Activated CD4-positive, CD25-positive, alpha-beta regulatory T cell (primary cell): ENCODE measurements at places on chromosomes 2 and 18.

GRCh38 chr2:70505613-70506391, 47.8 kb downstream of the TGFA start:
- DNase-seq: no peak

- no peak for DNase-seq
Measured at GRCh38 chr2:100865816-100866460, 46.0 kb downstream of the NPAS2 start.

DNA sequence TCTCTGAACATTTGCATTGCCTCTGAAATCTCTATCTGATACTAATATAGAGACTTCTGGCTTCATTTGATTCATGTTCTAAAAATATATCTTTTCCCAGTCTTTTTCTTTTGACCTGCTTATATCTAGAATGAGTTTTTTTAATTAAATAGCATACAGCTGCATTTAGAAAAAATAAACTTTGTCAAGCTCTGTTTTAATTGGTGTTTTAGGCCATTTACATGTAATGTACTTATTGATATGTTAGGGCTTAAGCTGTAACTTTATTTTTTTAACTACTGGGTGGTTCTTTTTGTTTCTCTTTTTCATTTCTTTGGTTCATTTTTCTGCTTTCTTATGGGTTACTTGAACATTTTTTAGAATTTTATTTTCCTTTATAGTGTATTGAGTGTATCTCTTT, 54.9 kb downstream of the CCDC138 start:
- DNase-seq: no peak

DNA sequence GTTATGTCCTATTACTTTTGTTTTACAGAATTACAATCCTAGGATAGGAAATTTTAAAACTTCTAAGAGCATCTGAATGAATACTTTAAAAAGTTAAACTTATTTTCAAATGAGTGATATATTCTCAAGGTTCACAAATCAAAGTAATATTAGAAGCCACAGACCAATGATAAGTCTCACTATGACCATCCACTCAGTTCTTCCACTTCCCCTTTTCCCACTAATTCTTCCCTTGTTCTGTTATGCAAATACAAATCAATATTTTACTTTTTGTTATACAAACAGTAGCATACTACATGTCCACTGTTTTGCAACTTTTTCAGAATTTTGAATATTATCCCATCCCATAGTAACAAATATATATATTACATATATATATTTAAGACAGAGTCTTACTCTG, 20.2 kb downstream of the USP37 start:
- no peak for DNase-seq

DNA sequence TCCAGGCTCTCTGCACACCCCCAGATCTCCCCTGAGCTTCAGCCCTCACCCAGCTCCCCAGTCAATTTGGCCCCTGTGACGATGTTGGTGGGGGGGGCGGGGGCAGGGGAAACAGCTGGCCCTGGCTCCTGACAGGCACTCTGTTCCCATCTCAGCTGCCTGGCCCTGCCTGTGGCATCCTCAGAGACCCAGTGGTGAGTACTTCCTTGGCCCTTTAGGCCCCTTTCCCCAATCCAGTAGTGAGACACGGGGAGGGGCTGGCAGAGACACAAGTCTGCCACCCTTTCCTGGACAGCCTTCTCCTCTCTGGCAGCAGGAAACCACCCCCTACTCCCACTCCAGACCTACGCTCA, 19.3 kb upstream of the C1QL2 start:
- DNase-seq: no peak

GRCh38 chr2:118091140-118091478, 2.8 kb downstream of the INSIG2 start:
- DNase-seq: no peak

GRCh38 chr2:12796657-12797056, 79.9 kb downstream of the TRIB2 start:
- no peak for DNase-seq

- no peak for DNase-seq
Measured at GRCh38 chr2:84160453-84160852, 298.6 kb downstream of the SUCLG1 start.

GRCh38 chr18:13597068-13597467, 129.3 kb downstream of the FAM210A start:
- DNase-seq: no peak

GRCh38 chr2:66305718-66306117, 129.2 kb upstream of the MEIS1 start:
- no peak for DNase-seq

- DNase-seq: no peak
Measured at GRCh38 chr2:101004620-101005325, 2.7 kb downstream of the RPL31 start.

DNA sequence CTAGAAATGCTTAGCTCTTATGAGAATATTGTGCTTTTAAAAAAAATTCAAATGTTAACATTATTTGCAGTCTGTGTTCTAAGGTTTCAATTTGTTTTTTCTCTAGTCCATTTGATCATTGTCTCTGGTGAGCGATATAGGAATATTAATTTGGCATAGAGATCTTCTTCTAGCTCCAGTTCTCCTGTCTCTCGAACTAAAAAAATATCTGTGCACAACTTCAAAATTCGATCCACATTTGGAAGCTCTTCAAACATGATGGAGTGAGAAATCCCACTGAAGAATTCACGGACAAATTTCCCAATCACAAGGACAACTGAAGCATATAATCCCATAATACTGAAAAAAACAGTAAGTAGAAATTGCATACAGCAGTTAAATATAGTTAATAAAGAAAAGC, 145.6 kb downstream of the NAPG start:
- DNase-seq: no peak

- DNase-seq: no peak
Measured at GRCh38 chr2:66574701-66575624, 140.0 kb downstream of the MEIS1 start.

DNA sequence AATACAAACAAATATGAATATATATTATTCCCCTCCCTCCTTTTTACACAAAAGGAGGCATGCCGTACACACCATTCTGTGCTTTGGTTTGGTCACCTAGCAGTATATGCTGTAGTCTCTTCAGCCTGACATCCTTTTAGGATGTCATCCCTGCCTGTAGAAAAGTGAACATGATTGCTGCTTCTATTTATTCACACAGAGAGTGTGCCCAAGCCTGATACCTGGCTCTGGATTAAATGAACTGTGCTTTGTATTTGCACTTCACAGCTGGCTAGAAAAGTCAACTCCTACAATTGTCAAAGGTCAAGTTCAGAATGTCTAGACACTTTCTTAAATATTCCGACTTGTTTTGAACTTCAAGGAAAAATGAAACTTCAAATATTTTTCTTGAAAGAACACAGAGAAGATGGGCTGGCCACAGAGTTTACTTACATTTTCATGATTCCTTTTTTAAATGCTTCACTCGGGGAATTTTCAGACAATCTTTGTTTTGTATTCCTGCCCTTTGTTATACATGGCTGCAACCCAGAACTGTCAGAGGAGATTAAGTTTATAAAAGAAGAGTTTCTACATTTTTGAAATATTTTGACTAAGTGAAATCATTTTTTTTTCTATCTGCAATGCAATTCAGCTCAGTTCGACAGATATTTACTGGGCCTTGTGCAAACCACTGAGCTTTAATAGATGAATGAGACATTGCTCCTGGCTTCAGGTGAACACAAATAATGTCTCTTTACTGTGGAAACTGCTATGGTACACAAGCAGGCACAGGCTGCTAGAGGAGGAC, 33.5 kb downstream of the DAPL1 start:
- no peak for DNase-seq

GRCh38 chr18:21632393-21632792, 20.3 kb downstream of the SNRPD1 start:
- DNase-seq: no peak

DNA sequence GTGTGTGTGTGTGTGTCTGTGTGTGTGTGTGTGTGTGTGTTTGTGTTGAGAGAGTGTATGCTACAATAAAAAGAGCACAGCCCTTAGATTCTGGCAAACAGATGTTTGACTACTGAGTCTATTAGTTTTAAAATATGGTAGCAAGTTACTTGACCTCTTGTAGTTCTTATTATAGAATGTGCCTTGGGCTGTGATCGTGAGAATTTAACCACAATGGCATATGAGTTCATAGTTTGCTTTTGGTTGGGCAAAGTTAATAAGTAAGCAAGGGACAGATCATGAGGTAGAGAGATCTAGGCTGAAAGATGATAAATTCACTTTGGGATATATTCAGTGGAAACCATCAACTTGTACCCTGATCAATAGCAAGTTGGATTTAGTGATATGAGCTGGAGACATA, 334.3 kb upstream of the VWC2L start:
- DNase-seq: no peak

- no peak for DNase-seq
Measured at GRCh38 chr2:237962432-237963084, 4.3 kb upstream of the UBE2F start.

GRCh38 chr2:158795195-158795924, at the start of gene DAPL1:
Gene DAPL1 (plus strand): TSS chr2:158795317. CDS start chr2:158795373, 56 bp downstream.
- DNase-seq: no peak

DNA sequence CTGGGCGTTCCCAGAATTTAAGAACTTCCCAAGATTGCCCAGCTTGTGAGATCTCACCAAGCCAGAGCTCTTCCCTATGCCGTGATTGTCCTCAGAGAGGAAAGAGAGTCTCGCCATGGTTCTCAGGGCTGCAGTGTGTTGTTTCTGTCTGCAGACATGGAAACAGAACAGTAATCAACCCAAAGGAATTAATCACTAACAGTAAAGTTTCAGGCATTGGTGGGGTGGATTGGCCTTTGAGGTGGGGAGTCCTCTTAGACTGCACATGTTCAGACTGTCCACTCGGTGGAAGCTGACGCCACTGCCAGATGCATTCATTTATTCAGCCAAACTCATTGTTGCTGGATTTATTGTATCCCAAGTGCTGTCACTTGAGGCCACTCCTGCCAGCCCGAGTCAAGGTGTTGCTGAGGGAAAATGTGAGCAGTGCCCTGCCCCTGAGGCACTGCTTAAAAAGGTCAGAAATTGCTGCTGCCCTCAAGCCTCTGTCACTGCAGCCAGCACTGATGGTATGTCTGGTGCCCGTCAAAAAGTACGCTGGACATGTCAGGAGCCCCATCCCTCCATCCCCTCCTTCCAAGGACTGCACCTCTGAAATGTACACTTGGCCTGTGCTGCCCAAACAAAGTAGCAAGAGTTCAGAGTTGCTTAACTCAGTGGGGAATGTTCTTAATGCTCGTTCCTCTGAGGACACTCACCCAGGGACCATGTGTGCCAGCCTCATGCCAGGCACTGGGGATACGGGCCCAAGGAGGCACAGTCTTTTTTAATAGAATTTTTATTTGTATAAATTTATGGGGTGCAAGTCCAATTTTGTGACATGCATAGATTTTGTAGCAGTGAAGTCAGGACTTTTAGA, 201.0 kb downstream of the GLI2 start:
- no peak for DNase-seq

DNA sequence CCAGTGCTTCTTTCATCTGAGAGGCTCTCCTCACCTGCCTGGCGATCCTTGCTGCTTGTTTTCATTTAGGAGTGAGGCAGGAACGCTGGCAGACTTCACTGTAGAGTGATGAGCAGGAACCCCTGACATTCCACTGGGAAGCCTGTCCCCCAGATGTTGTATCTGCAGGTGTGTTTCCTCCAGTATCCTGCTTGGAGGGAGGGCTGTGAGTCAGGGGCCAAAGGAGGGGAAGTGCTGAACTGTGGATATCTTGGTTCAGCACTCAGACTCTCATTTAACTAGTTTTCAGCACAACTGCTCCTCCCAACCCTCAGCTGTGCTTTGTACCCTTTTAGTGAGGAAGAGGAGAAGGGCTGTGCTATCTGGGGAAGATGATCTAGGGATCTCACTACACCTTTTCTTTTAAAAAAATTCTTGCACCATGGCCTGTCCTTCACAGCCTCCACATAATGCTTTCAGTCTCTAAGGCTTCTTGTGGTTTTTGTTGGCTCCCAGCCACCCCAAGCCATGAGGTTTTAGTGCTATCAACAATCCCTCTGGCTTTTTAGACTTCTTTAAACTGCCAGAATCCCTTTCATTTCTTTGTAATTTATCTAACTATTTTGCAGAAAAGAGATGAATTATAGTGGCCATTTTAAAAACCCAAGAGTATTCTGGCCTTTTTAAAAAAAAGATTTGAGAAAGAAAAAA, 11.2 kb downstream of the ANKAR start:
- no peak for DNase-seq

DNA sequence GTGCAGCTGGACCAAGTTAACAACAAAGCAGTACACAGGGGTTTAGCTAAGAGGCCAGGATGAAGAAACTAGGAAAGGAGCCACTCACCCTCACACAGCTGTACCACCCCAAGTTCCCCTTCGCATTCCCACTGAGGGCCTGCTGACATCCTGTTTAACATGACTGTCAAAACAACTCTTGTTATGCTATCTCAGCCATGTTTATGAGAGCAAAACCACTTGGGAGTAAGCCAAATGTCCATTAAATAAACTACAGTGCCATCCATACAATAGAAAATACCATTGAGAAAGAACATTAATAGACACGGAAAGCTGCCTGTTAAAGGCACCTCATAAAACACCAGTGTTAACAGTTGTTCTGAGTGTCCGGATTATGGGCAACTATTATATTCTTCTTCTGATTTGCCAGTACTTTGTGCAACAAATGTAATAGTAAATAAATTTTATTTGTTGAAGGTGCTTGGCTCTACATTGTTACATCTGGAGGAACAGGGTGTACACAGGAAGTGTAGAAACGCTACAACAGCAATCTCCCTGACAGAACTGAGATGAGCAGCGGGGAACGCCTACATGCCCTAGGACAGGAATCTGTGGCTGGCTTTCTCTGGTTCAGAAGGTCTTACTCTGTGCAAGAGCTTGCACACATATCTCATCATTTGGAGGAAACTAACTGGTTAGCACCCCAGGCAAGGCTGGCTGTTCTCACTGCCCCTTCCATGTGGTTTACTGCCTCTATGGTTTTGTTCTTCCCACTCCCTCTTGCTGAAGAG, 85.6 kb downstream of the EHD3 start:
- DNase-seq: no peak

GRCh38 chr2:11762799-11763461, 16.5 kb downstream of the LPIN1 start:
- no peak for DNase-seq

DNA sequence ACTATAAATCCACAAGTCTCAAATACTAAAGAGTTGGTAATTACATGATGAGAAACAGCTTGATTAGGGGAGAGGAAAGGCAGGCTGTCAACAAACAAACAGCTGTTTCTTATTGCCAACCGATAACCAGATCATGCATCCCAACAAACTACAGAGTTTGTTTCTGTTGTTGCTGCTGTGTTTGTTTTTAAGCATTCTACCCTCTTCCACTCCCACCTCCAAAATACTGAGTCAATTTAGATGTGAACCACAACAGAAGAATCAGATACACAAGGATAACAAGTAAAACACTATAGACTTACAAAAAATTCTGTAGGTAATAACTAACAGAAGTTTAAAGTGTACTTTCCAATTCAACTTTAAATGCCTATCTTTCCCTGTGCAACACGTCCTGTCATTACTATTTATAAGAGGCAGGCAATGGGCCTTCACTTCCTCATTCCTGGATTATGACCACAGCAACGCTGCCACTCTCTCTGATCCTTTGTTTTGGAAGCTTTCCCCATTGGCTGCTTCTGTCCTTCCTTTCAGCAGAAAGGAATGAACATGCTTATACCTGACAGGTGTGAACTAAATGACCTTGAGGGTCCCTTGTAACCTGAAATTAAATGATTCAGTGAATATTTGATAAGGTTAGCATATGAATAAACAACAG, 152.0 kb downstream of the SRBD1 start:
- DNase-seq: no peak
